ENCODE measurements at places on chromosomes 13 and 19. TPM values are rescaled to one million over a fixed set of nuclear protein-coding genes. Genes with fewer than 3 reads are reported as not detected.
A peak's percentile ranks its signal among the peaks of the same experiment; 100 is the strongest.

The SLC25A41 gene
- total RNA-seq, result not detected

The KLF2 gene
- total RNA-seq, result 2.2 TPM

- DNase-seq, result no peak
Measured at GRCh38 chr13:110458594-110459365, 102.7 kb downstream of the RAB20 start.

DNA sequence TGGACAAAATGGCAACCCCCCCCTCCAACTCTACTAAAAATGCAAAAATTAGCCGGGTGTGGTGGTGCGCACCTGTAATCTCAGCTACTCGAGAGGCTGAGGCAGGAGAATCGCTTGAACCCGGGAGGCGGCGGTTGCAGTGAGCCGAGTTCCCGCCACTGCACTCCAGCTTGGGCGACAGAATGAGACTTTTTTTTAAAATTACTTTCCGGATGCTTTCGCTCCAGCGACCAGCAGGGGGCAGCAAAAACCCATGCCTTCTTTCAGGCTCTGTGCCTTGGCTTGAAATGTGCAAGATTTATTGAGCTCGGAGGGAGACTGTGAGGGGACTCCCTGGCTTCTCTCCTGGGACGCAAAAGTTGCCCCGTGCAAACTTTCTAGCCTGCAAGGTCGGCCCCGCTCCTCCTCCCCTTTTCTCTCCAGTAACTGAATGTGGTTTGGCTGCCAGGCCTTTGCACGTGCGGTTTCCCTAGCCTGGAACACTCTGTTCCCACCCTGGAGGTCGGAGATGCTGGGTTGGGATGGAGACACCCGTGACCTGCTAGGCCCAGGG lies 61.4 kb upstream of the NFIC start:
- peak; percentile 77 for DNase-seq

DNA sequence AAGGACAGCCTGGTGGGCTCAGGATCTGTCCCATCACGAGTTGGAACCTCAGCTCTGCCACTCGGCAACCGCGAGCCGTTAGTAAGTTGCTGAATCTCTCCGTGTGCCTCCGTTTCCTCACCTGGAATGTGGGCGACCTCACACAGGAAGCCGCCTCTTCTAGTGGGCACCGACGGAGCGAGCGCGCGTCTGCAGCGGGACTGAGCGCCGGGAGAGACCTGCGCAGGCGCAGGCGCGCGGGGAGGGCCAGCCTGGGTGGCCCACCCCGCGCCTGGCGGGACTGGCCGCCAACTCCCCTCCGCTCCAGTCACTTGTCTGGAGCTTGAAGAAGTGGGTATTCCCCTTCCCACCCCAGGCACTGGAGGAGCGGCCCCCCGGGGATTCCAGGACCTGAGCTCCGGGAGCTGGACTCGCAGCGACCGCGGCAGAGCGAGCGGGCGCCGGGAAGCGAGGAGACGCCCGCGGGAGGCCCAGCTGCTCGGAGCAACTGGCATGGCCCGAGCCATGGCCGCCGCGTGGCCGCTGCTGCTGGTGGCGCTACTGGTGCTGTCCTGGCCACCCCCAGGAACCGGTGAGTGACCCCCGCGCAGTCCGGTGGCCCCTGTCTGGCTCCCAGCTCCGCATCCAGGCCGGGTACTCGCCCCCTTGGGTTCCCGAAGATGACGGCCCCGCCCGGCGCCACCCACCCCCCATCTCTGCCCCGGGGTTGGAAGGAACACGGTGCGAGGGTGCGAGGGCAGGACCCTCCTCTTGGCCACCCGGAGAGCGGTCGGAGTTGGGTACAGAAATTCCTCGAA lies at the start of gene PVR:
PVR (plus strand) TSS at position 306 of the 797 bp plus-strand sequence; CDS start at position 493, 187 bp downstream.
- peak; percentile 60 for DNase-seq

The ZNF473 gene
- total RNA-seq, result 11.0 TPM

The CCNE1 gene
- 5.6 TPM for total RNA-seq

GRCh38 chr19:1868971-1869370 lies 5.6 kb upstream of the KLF16 start:
- no peak for DNase-seq

GRCh38 chr19:801030-801860 lies 4.0 kb downstream of the PTBP1 start:
- peak; percentile 55 for DNase-seq

The NTF4 gene
- not detected for total RNA-seq

- DNase-seq, result no peak
Measured at GRCh38 chr19:38072776-38073750, 151.0 kb downstream of the DPF1 start.

The JSRP1 gene
- 0.27 TPM for total RNA-seq

The DEDD2 gene
- 13.5 TPM for total RNA-seq

DNA sequence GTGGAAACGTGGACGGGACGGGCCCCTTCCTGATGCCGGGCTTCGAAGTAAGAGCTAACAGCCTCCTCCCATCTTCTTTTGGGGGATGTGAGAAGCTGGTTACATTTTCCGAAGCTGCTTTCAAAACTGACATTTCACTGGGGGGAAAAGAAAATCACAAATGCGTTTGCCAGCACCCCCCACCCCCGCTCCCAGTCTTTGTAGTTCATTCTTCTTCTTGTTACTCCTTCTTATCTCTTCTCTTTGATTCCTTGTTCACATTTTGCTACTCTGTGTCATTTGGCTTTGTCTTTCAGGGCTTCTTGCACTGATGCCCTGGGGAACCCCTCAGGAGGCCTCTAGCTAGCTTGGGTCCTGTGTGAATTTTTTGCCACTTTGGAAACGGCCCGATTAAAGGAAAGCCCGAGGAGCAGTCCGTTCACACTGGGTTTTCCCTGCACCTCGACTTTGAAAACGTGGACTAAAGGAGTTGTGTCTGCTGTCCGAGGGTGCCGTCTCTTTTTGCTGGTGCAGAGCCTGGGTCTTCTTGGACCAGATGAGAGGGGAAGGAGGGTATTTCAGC lies 1.3 kb downstream of the CARM1 start:
- DNase-seq, result peak; percentile 22

DNA sequence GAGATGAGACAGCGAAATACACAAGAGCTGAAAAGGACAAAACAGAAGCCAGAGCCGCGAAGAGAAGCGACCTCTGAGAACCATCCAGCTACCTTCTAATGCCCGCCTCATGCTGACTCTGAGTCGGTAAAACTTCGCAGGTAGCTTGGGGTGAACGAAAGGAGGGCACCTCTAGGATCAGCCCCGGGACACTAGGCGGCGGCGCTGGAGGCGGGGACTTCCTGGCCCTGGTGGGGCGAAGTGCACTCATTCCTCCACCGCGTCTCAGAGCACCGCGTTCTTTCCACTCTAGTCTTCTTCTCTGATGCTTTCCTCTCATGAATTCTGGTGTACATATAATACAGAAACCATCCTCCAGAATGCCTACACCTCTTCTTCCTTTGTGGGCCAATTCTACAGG lies 50.1 kb downstream of the KL start:
- DNase-seq, result no peak

The C19orf38 gene
- 0.81 TPM for total RNA-seq

- peak; percentile 35 for DNase-seq
Measured at GRCh38 chr19:43465468-43466120, at the start of gene LYPD3. Gene LYPD3 (minus strand): TSS chr19:43465608. CDS start chr19:43465571, 37 bp downstream.

The CEACAM18 gene
- not detected for total RNA-seq

The CGB1 gene
- not detected for total RNA-seq

DNA sequence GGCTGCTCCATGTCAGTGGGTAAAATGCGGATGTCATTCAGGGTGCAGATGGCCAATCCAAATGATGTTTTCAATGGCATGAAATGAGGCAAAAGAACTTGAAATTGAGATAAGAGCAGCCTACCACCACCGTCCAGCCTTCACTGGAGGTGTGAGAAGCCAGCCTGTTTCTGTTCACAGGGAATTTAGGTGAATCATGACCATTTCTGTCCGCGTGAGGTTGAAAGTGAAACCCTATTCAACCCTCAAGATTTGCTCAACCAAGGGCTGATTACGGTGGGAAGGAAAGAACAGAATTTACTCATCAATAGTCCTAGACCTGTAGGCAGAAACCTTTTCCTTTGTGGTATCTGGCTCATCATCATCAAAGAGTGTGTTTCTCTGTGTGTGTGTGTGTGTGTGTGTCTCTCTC lies 370.7 kb downstream of the COG6 start:
- DNase-seq, result peak; percentile 24

The PLVAP gene
- total RNA-seq, result 0.09 TPM

- no peak for DNase-seq
Measured at GRCh38 chr13:20344836-20345490, 112.8 kb upstream of the GJB6 start.

GRCh38 chr13:110361365-110361911 lies 54.4 kb downstream of the COL4A2 start:
- peak; percentile 98 for DNase-seq

- DNase-seq, result no peak
Measured at GRCh38 chr19:45462174-45462573, 5.6 kb upstream of the FOSB start.

The KLHL1 gene
- not detected for total RNA-seq

The KL gene
- 0.81 TPM for total RNA-seq

The COX7A1 gene
- 17.0 TPM for total RNA-seq

The CTXN1 gene
- 2.8 TPM for total RNA-seq

- peak; percentile 37 for DNase-seq
Measured at GRCh38 chr19:56109226-56109625, 11.9 kb downstream of the ZNF787 start.

The SHC2 gene
- 3.3 TPM for total RNA-seq

DNA sequence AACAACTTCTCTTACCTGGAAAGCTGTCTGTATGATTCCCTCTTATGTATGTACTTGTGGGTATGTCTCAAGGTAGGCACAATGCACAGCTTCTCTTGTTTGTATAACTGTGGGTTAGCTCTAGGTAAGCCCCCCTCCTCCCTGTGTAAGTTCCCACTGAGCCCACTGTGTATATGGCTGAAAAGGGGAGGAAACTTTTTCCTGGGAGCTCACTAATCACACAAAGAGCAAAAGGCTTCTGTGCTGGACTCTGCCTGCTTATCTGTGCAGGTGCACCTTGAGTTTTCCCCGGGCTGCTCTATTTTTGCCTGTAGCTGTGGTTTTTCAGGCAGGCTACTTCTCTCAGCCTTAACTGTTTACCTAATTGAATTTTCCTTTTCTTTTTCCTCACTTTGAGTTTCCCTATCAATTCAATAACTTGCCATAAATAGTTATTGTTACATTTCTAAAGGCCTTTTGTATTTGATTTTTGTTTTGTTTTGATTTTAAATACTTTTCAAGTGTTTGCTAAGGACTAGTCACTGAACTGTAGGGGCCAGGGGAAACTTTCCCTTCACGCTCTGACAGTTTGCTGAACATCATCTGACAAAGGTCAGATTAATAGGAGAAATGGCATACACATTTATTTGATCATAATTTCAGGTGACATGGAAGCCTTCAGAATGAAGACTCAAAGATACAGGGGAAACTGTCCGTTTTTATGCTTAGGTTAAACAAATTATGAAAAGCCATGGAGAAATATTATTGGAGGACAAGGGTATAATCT lies 423.5 kb upstream of the ATXN8OS start:
- DNase-seq, result no peak

- no peak for DNase-seq
Measured at GRCh38 chr19:14915116-14915515, 26.2 kb upstream of the OR7C2 start.

The PSENEN gene
- total RNA-seq, result 14.7 TPM

- DNase-seq, result no peak
Measured at GRCh38 chr13:54241719-54242118, 1213.1 kb downstream of the OLFM4 start.

The PET100 gene
- 35.2 TPM for total RNA-seq

Measured in fibroblast of the aortic adventitia (primary cell).